ENCODE measurements at places on chromosomes 4 and X.

DNA sequence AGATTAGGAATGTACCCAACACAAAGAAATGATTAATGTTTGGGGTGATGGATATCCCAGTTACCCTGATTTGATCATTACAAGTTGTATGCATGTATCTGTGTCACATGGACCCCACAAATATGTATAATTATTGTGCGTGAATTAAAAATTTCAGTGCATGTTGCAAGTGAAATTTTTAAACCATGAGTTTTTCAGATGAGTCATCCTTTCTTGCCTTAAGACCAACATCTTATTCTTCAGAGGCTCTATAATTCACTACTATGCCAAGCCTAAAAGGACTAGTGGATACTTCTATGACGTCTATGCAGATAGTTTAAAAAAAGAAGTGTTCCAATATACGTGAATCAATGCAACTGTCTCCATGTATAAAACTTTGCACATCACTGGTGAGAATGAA is 113.0 kb upstream of the SH3RF1 start:
- no peak for DNase-seq

DNA sequence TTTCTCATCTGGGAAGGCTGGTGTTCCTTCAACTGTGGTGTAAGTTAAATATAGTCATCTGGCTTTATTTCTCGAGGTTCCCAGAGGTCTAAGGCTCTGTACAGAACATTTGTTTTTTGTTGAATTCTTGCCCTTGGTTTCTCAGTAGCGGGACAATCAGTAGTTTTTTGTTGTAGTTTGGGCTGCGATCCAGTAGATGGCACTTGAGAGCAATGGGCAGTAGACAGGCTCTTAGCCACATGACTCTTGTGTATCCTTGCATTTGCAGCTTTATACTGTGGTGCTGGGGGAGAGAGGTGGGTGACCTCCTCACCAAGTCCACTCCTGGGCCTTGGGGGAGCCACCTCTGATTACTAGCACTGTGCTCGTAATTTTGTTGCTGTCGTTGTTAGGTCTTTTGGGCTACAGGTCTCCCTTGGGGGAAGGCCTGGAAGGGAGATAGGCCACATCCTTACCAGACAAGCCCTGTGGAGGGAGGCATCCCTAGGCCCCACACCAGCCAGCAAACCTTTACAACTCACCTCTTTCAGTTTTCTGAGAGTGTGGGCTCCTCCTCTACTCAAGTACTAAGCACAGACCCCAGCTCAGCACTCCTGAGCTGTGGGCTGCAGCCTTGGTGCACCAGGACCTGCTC is 8.1 kb downstream of the ETDB start:
- peak; percentile 41 for DNase-seq

GRCh38 chr4:74543231-74543781 is 98.4 kb downstream of the AREG start:
- DNase-seq: peak; percentile 22

- DNase-seq: no peak
These were observed 208.5 kb upstream of the FAT1 start for GRCh38 chr4:186932196-186932595.

Data from activated CD4-positive, alpha-beta T cell treated with anti-CD3 and anti-CD28 coated beads, Interleukin-2, amount 10 ng/mL, durations not matched to agents 7 days and 5 days (primary cell).